ENCODE measurements at places on chromosomes 1 and 21.

- no peak for DNase-seq
These were observed 60.4 kb upstream of the BACH1 start for GRCh38 chr21:29238053-29238966.

DNA sequence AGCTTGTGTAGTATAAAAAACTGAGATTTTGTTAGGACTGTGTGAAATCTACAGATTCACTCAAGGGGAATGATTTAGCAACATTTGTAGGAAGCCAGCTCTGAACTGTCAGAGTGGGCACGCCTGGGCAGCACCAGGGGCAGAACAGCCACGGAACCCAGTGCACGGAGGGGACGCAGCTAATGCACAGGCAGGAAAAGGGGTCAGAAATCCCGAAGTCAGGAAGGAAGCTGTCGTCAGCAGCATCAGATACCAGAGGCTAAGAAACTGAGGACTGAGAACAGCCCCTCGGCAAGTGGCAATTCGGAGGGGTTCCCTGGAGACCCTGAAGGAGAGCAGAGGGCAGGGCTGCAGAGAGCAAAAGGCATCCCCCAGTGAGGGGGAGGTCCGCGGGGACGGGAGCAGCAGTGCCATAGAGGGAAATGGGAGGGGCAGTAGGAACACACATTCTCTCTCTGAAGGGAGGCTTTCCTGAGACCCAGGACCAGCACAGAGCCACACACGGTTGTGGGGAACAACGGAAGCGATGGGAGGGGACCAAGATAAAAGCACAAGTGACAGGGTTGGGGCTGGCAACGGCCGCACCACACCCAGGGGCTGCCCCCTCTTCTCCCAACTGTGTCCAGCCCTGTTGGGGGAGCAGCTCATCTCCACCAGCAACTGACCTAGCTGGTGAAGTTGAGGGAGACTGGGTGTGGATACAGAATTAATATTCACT, 12.7 kb downstream of the UBE2J2 start:
- DNase-seq: no peak

DNA sequence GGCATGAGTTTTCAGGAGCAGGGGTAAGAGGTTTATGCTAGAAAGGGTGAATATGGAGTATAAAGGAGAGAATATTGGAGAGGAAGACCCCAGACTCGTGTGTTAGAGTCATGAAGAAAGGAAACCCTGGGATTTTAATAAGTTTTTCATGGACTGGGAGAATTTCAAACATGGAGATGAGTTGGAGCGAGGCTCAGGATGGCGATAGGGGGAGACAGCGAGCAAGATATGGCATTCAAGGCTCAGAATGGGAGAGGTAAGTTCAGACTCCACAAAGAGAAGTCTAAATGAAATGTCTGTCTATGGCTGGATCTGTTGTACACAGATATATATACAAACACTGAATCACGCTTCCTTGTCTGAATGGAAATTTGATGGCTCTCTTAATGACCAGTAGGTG, 92.5 kb downstream of the LRRC40 start:
- no peak for DNase-seq

DNA sequence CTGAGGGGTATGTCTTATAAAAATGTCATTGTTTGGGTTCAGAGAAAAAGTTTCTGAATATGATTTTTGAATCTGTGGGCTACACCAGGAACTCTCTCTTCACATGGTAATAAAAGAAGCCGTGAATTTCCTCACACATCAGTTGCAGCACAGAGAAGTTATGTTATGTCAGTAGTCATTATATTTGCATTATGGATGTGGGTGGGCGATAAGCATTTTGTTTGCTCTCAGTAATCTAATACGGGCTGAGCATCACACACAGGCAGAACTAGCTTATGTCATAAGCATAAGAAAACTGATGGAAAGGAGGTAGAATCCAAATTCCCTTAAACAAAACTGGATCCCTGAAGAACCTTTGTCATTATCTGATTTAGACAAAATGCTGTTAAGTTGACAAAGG, 70.8 kb downstream of the PRDM2 start:
- no peak for DNase-seq

DNA sequence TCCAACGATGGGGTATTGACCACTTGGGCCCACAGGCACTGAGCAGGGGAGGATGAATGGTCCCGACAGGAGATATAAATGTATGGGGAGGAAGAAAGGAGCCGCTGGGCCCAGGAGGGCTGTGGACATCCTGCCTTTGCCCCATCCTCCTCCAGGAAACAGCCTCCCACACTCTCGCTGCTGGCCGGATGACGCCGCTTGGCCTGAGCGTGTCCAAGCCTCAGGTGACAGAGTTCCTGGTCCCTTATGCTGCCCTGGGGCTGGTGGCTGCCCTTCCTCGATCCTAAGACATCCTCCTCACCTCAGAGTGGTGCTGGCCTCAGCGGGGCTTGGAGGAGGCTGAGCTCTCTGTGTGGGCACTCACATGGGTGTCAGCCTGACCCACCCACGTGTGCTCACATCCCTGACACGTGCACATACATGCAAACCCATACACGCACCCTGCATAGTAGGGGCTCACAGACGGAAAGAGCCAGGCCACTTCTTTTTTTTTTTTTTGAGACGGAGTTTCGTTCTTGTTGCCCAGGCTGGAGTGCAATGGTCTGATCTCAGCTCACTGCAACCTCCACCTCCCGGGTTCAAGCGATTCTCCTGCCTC, 5.9 kb upstream of the SERINC2 start:
- no peak for DNase-seq

GRCh38 chr1:183100361-183100974, 77.2 kb downstream of the LAMC1 start:
- DNase-seq: no peak

GRCh38 chr1:19138331-19138730, 71.7 kb downstream of the UBR4 start:
- DNase-seq: no peak

DNA sequence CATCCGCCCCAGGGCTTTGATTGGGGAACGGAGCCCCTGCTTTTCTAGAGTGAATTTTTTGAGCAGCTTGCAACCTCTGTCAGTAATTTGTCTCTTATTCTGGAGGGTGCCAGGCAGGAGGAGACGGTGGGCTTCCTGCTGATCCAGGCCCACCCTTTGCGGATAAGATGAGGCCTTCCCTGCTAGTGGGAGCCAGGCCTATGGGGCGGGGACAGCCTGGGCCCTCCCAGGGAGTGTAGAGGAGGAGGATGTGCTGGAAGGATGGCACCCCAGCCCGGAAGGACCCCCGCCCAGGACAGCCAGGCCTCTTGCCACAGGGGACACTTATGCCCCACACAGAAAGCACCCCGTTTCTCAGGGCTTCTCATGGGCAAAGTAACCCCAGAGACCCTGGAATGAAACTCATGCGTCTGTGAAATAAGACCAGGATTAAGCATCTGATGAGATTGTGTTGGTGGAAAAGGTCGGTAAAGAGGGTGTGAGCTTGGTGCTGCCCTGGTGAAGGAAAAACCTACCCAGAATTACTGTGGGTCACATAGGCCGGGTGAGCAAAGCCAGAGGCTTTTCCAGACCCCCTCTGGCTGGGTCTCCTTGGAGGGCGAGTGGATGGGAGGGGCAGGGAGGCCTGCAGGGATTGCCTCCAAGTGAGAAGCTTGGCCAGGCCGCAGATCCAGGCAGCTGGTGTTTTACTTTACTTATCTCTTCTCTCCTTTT, 118.7 kb downstream of the SIK1 start:
- no peak for DNase-seq
